ENCODE measurements at places on chromosomes 12 and 14. TPM values are rescaled to one million over a fixed set of nuclear protein-coding genes. Genes with fewer than 3 reads are reported as not detected.

The EPYC gene
- total RNA-seq = not detected

The DDX23 gene
- total RNA-seq = 62.1 TPM

The AKAP5 gene
- 0.48 TPM for total RNA-seq

The STON2 gene
- 3.4 TPM for total RNA-seq

The EFS gene
- 0.24 TPM for total RNA-seq

The KMT2D gene
- total RNA-seq = 117 TPM

The KLRG1 gene
- 0.97 TPM for total RNA-seq

The ANO4 gene
- total RNA-seq = 0.05 TPM

The ITPK1 gene
- 36.3 TPM for total RNA-seq

The CPNE8 gene
- total RNA-seq = 24.9 TPM

- no peak for DNase-seq
Observed at GRCh38 chr12:9244894-9245293, 36.7 kb upstream of the PZP start.

- DNase-seq = peak; percentile 71
Observed at GRCh38 chr12:88946372-88946997, 366.2 kb upstream of the KITLG start.

DNA sequence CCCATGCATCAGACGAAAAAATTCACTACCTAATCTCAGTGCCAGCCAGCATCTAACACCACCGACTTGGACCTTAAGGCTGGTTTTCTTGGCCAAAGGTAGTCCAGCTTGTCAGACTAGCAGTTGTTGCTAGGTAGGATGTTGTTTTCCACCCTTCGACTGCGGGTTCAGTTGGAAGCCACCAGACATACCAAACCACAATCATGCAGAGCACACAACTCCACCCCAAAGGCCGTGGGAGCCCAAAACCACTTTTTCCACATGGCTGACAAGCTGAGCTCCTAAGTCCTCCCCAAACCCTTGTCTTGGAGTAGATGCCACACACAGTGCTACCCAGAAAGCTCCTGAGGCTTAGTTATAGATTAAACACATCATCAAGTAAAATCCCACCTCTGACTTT, 46.8 kb downstream of the LRIG3 start:
- DNase-seq = no peak

DNA sequence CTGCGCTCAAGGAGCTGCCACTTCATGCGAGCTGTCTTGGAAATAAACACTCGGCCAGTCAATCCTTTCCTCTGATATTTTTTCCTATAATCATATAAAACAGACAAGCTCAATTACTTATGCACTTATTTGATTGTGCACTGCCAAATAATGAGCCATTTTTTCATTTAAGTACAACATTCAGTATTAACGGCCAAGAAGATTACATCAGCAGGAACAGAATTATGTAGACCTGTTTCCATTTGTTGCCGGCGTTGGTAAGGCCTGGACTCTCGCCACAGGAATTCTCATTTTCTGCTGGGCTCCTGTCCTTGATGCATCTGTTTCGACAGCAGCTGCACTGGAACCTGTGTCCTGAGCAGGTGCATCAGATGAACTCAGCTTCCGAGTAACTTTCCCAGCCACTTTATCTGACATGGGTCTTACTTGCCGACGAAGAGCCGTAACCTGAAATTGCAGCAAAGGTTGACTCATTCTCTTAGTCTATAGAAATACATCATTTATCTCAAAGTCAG, 110.2 kb downstream of the KIF21A start:
- DNase-seq = no peak

DNA sequence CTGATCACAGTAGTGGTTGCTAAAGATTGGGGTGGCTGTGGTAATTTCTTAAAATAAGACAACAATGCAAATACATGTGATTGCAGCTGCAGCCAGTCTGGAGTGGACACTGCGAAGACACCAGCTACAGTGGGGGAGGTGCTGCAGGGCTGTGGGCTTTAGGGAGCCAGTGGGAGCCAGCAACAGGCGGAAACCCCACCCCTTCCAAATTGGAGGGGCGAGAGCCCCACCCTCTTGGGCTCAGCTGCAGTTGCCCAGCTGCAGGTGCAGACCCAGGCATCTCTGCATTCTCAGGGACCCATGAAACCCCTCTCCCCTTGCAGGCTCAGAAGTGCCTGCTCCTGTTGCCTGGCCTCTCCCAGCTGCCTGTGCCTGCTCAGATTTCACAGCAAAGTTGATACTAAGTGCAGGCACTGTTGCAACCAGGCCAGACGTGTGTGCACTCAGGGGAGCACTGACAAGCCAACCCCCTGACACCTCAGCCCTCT, 104.8 kb downstream of the MYF5 start:
- no peak for DNase-seq

- DNase-seq = no peak
Observed at GRCh38 chr12:123499332-123499731, 34.2 kb downstream of the RILPL1 start.

DNA sequence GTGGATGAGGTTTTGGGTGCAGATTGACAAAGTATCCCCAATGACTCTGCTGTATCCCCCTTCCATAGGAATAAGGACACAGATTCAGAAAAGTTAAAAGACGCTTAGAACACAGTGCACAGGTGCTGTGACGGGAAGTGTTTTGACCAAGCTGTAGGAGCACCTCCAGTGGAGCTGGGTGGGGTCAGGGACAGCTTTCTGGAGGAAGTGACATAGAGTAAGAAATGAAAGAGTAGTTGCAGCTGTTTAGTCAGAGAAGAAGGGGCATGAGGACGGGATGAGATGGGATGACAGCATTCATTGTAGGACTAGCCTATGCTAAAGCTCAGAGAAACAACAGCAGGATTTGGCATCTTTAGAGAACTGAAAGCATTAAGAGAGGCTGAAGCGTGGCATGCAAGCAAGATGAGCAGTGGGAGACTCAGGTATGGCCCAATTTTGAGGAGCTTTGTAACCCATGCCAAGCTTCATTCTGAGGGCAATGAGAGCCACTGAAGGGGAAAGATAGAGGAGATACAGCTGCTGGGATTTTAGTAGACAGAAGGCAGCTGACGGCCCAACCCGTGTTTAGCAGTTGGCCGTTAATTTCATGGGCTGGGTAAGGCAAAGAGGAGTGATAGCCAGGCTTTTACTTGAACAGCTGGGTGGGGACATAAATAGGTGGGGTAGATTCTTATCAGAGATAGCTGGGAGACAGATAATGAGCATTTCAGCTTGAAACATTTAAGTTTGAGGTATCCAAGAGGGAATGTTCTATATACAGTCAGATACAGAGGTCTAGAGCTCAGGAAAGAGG, 131.8 kb upstream of the KRAS start:
- DNase-seq = no peak

- no peak for DNase-seq
Observed at GRCh38 chr14:64923015-64923414, 8.8 kb downstream of the CHURC1 start.

DNA sequence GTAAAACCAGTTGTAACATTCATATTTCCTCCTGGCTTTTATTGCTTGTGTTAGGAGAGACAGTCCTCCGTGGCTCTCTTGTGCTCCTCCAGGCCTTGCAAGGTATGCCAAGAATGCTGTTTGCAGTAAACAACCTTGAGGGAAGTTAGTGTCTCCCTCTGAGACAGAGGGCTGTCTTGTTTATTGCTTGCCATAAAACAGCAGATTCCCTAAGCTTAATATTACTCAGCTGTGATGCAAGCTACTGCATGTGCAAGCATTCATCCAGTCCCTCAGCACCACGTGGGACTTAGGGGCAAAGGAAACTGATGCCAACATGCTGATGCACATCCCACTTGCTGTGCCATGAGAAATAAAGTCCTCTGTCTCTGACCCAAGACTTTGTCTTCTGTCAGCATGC, 6.6 kb downstream of the POMT2 start:
- DNase-seq = no peak
